ENCODE measurements at places on chromosomes 2 and 18.

DNA sequence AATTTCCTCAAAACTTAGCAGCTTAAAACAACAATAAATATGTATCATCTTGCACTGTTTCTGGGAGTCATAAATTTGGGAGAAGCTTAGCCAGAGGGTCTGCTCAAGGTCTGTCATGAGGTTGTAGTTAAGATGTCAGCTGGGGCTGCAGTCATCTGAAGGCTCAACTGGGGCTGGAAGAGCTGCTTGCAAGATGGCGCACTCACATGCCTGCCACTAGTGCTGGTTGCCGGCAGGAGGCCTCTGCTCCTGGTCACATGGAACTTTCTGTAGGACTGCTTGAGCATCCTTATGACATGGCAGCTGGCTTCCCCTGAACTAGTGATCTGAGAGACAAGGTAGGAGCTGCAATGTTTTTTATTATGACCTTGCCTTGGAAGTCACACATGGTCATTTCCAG, 215.5 kb upstream of the HAAO start:
- DNase-seq, result no peak

DNA sequence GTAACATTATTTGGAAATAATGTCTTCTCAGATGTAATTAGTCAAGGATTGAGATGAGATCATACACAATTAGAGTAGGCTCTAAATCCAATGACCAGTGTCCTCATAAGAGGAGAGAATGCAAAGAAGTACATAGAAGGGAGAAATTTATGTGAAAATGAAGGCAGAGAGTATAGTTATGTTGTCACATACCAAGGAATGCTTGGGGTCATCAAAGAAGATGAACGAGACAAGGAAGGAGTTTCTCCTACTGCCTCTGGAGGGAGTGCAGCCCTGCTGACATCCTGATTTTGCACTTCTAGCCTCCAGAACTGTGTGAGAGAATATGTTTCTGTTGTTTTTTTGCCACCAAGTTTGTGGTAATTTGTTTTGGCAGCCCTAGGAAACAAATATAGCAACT, 100.1 kb downstream of the GALNT13 start:
- DNase-seq, result no peak

GRCh38 chr18:48006415-48007175, 76.1 kb upstream of the SMAD2 start:
- DNase-seq, result no peak

- DNase-seq, result no peak
Measured at GRCh38 chr2:204277226-204277625, 268.0 kb upstream of the PARD3B start.

- peak; percentile 4 for DNase-seq
Measured at GRCh38 chr18:63823516-63824219, 48.5 kb downstream of the SERPINB7 start.

DNA sequence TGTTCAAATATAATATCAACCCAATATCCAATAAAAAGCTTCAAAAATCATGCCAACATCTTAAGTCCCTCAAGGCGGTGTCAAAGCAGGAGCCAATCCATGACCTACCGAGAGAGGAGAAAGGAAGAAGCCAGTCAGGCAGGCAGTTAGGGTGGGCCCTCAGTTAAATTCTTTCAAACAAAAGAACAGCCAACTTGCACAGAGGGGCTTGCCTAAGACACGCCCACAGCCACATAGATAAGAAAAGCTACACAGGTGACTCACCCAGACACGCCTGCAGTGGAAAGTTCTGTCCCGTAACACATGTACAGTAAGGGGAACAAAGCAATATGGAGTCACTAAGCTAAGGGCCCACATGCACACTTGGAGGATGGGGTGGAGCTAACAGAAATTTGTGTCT, 61.3 kb downstream of the SP110 start:
- DNase-seq, result no peak

DNA sequence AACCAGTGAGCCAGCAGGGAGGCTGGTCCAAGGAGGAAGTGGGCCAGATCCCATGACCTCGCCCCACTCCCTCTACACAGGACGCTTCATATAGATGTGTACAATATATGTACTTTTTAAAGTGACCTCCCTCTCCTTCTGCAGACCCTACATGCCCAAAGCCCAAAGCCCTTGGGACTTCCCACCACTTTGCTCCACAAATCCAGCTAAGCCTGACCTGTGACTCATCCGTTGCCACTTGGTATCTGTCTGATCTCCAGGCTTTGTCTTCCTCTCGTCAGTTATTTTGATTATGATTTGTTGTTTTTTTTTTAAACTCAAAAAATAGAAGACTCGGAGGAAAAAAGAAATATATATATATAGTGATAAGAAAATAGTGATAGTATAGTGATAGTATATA, 470.8 kb downstream of the KCNJ3 start:
- no peak for DNase-seq

DNA sequence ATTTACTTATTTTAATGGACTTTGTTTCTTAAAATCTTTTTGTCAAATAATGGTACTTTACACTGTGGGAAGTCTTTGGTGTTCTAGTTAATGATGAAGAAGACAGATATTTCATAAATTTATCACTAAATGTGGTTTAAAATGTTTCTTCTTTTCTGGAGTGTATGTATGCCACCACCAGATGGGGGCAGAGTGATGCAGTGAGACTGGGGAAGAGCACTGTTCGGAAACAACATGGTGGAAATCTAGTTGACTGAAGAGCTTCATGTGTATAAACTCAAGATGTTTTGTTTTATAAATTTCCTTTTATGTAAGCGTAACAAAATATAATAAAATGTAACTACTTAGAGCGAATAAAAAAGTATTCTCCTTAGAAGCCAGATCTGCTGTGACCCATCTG, 195.1 kb downstream of the KCNE4 start:
- DNase-seq, result no peak

- no peak for DNase-seq
Measured at GRCh38 chr2:74619651-74620297, 28.4 kb downstream of the M1AP start.

GRCh38 chr2:141301551-141301950, 829.3 kb downstream of the LRP1B start:
- DNase-seq, result no peak

- DNase-seq, result no peak
Measured at GRCh38 chr2:191629976-191630712, 47.8 kb upstream of the NABP1 start.

DNA sequence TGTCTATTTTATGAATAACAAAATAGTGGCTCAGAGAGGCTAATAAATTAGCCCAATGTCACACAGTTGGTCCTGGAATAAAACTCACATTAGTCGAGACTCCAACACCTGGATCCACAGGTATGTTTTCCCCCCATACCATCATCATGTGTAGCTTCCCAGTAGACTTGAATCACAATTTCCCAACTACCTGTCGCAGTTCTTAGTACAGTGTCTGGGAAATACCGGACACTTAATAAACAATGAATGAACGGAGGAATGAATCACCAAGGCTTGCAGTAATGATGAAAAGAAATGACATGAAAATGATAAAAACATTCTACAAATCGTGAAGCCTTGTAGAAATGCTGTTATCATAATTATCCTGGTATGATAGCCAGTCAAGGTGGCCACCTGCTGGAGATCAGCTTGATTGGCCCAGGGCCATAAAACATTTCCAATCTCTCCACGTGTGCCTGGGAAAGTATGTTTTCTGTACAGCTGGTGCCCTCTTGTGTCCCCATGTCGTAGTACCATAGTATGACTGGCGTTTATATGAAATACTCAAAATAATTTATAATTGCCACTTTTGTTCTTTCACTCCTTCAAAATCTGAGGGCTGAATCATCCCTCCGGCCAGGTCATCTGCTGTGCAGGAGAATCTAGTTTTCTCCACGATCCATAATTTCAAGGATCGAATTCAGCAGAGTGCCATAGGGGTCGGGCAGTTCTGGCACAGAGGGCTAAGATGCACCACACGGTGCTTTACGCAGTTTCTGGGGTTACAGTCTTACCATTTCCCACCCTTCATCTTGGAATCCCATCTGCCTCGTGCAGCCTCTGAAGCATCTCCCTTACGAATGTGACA, 95.4 kb downstream of the LAMA1 start:
- DNase-seq, result no peak

- DNase-seq, result no peak
Measured at GRCh38 chr2:173229086-173229485, 125.6 kb upstream of the CDCA7 start.

DNA sequence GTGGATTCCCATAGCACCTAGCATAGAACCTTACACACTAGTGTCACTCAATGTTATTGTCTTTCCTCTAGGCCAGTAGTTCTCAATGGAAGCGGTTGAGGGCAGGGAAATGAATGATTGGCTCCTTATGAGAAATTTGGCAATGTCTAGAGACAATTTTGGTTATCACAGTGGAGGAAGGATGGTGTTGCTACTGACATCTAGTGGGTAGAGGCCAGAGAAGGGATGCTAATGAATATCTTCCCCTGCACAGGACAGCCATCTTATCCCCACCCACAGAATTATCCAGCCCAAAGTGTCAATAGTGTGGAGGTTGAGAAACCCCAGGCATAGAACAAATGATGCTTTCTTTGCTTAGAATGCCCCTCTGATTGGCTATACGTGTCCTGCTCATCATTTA, 15.8 kb downstream of the C18orf63 start:
- DNase-seq, result no peak

DNA sequence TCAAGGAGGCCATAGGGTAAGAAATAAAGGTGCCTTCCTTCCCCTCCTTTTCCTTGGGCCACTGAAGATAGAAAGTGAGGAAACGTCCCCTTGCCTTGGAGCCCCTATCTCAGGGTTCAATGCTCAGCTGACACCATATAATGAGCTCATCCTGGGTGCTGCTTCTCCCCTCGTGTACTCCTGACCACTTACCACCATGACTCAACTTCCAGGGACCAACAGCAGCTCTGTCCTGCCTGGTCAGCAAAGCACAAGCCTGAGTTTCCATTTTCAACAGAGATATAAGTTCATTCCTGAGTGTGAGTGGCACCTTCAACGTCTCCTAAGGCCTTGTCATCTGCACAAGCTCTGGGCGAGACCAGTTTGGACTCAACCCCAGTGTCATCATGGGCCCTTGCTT, 151.2 kb downstream of the CAPN13 start:
- no peak for DNase-seq

- DNase-seq, result no peak
Measured at GRCh38 chr2:26609839-26610277, 31.3 kb downstream of the CIB4 start.

- no peak for DNase-seq
Measured at GRCh38 chr2:132815516-132815915, 145.5 kb upstream of the LYPD1 start.

DNA sequence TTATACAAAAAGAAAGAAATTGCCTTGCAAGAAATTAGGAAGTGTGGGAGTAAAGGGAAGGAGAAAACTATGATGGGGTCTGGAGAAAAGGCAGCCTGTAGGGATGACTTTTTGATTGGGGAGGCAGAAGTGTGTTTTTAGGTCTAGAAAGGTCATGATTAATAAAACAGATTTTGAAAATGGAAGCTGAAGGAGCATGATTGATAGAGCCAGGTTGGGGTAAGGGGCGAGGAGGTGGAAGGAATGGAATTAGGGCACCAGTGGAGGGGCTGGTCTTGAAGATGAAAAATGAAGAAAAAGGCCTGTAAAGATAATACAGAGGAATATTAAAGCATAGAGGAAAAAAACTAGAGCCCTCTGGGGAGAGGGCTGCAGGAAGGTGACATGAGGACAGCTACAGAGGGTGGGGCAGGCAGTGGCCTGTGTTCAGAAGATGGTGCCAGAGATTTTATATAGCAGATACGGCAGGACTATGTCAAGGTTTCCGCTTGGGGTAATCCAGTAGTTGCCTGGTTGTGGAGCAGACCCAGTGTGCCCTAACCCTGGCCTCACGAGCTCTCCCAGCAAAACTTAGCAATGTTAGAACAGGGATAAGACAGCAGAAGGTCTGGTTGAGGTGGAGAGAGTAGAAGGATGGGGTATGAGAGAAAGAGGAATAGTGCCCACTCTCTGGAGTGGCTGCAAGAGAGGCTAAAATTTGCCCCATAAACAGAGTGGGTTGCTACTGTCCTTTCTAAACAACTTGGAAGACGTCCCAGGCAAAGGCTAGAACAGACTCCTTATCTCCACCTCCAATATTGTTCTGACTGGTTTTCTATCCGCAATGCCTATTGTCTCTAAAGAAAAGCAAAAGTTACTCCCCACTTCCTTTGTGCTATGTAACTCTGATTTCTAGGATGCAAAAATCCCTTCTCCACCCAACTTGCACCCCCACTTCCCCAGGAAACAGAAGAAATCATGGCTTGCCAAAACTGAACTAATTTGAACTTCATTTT, 287.3 kb downstream of the AGPS start:
- DNase-seq, result no peak

DNA sequence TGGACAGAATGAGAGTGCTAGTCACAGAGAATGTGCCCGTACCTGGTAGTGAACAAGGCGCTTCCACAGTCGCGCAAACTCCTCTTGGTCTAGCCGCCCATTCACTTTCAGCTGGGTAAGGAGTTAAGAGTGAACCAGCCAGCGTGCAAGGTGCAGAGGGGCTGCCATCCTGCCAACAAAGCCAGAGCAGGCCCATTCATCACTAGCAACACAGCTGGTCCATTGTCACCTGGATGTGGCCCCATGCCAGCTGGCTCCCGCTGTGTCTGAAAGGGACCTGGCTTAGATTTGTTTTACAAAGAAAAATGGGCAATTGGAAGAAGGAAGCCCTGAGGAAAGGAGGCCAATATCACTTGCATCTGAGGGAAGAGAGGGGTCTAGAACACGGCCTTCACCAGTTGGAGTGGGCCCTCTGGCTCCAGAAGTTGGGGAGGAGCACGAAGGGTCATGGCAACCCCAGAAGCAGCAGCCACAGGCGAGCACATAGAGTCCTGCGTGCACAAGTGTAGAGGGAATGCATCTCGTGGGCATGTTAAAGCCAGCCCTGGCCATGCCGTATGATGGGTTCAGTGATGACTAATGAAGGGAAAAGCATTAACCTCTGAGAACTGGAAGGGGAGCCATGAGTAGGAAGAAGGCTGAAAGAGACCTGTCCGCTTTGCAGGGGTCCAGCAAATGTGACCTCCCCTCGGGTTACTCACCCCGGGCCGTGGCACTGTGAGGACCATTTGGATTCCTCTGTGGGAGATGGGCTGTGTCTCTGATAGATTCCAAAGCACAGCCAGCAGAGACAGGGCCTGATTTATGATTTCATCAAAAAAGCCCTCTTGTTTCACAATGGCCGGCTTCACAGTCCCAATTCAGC, 70.6 kb downstream of the CAPN13 start:
- no peak for DNase-seq

Measured in stimulated activated CD8-positive, alpha-beta memory T cell treated with anti-CD3 and anti-CD28 coated beads, Interleukin-7, amount 100 ng/mL, for 48 hours (primary cell).